ENCODE measurements at places on chromosomes 12 and 14.
A peak's percentile ranks its signal among the peaks of the same experiment; 100 is the strongest.

DNA sequence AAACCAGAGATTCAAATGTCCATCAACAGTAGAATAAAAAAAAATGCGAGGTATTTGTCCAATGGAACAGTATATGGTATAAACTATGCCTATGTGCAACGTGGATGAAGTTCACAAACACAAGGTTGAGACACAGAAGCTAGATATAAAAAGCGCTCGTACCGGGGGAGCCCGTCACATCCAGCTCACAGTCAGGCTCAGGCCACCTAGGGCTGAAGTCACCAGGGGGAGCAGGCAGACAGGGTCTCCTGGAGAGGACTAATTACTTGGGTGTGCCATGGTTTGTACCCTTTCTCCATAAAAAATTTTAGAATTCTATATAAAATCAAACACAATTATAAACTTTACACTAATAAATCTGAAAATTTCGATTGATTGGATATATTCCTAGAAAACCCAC, 13.6 kb downstream of the AHNAK2 start:
- DNase-seq, result no peak

GRCh38 chr14:69664865-69665526, 53.6 kb downstream of the SUSD6 start:
- DNase-seq, result no peak

- DNase-seq, result peak; percentile 66
Observed at GRCh38 chr12:94545935-94546771, 86.5 kb upstream of the CEP83 start.

DNA sequence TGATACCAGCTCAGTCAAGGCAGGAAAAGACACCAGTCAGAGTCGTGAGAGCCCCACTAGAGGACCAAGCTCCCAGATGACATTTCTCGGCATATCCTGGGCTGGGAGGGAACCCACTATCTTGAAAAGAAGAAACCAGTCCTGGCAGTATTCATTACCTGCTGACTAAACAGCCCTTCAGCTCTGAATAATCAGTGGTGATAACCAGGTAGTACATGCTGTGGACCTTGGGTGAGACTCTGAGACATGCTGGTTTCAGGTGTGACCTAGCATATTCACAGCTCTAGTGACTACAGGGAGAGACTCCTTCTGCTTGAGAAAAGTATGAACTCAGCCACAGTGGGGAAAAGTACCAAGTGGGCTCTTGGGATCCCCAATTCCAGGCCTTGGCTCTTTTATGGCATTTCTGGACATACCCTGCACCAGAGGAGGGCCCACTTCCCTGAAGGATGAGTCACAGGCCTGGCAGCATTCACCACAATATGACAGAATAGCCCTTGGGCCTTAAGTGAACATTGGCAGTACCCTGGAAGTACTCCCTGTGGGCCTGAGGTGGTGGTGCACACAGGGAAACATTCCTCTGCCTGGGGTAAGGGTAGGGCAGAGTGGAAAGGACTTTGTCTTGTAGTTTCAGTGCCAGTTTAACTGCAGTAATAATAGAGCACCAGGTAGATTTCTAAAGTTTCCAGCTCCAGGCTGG, 82.6 kb upstream of the SLC38A4 start:
- DNase-seq, result peak; percentile 50

GRCh38 chr14:102805371-102805891, 28.2 kb downstream of the TRAF3 start:
- peak; percentile 81 for DNase-seq

- peak; percentile 64 for DNase-seq
Observed at GRCh38 chr12:48890657-48891418, 25.2 kb upstream of the RND1 start.

DNA sequence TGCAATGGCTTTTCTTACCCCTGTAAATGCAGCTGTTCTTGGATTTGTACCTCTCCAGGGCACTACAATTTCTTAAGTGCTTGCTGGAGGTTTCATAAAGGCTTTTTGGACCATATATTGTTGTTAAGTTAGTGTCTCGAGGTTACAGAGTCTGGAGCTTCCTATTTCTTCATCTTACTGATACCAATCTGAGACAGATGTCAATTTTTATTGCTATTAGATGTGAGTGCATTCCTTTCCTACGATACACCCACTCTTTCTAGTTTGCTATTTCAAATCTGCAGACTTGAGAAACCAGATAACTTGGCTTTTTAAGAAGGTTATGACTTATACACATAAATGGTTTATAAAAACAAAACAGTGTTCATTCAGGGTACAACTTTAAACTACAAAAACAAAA, 2.1 kb downstream of the NOXRED1 start:
- DNase-seq, result no peak

- DNase-seq, result no peak
Observed at GRCh38 chr14:93019970-93020369, 95.8 kb downstream of the ITPK1 start.

GRCh38 chr12:124520265-124520701, 47.1 kb downstream of the NCOR2 start:
- peak; percentile 81 for DNase-seq

- no peak for DNase-seq
Observed at GRCh38 chr14:31961896-31962295, 115.2 kb upstream of the ARHGAP5 start.

DNA sequence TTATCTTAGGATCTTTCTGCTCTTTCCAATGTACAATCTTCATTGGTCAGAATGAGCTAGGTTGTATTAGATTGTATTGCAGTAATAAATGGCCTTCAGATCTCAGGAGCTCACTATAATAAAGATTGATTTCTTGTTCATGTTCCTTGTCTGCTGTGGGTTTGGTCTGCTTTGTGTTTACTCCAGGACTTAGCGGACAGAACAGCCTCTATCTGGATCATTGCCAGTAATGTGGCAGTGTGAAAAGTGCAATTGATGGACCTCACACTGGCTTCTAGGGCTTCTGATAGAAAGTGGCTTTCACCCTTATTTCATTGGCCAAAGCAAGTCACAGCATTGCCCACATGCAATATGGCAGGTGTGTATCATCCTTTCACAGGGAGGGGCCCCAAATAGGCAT, 81.2 kb downstream of the BTG1 start:
- no peak for DNase-seq

GRCh38 chr12:75444429-75445136, 36.0 kb upstream of the GLIPR1 start:
- peak; percentile 50 for DNase-seq

All from astrocyte of the spinal cord (primary cell).